ENCODE measurements at places on chromosomes 12 and 14.
A peak's percentile ranks its signal among the peaks of the same experiment; 100 is the strongest.

DNA sequence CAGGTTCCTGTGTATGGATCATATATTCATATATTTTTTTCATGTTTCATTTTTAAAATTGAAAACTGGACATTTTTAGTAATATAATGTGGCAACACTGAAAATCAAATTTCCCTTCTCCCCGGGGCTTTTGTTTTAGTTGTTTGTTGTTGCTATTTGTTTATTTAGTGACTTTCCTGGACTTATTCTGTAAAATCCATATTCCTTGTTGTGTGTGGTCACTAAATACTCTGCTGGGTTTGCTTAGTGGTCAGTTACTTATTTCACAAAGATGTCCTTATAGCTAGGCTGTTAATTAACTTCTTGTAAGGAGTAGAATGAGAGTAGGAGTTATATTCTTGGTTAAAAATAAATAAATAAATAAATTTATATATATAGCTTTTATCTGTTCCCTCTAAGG, 121.6 kb upstream of the MED13L start:
- DNase-seq: no peak

GRCh38 chr14:34012978-34013720, 62.3 kb upstream of the EGLN3 start:
- no peak for DNase-seq

DNA sequence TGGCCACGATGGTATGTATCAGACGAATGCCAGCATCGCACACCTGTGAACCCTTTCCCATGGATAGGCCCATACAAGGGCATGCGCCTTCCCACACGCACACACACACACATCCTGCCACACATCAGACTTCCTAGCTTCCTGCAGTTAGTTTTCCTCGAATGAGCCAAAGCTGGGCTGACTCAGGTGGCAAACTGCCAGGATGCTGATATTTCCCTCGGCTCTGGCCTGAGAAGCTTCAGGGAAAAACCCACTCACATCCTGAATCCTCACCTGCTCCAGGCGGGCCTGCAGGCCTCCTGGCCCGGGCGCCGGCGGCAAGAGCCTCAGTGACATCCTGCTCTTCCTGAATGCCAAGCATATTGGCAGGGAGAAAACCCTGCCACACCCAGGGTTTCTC, 22.4 kb downstream of the CALM1 start:
- peak; percentile 83 for DNase-seq

- peak; percentile 78 for DNase-seq
These were observed 386.5 kb upstream of the DDHD1 start for GRCh38 chr14:53539489-53540126.

DNA sequence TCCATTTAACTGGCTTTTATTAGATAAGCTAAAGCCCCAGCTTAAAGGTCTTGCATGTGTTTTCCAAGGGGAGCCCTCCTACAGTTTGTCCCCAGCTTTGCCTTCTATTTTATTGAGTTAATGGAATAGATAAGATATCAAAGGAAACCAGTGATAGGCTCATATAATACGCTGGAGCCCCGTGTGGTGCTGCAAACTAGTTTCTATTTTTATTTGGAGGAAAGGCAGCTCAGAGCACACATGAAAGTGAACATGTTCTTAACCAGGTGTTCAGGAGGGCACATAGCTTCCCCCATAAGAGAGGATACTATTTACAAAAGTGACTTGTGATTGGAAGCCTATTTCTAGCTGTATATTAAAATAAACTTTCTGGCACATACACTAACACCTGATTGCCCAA, 251.7 kb downstream of the PDZRN4 start:
- no peak for DNase-seq

DNA sequence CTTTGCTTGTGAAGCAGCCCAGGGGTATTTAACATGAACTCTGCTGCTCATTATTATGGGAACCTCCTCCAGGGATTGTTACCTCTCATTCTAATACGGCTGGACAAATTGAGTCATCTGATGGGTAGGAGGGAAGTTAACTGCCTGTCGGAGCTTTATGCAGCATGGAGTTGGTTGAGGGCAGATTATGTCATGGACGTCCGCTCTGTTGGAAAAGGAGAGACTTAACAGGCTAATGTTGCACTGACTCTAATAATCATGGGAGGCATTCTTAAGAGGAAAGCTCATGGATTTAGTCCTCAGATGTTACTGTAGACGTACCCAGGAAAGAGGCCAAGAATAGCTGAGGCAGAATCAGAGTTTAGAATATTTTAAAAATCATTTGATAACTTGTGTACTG, 9.9 kb downstream of the POP5 start:
- no peak for DNase-seq

DNA sequence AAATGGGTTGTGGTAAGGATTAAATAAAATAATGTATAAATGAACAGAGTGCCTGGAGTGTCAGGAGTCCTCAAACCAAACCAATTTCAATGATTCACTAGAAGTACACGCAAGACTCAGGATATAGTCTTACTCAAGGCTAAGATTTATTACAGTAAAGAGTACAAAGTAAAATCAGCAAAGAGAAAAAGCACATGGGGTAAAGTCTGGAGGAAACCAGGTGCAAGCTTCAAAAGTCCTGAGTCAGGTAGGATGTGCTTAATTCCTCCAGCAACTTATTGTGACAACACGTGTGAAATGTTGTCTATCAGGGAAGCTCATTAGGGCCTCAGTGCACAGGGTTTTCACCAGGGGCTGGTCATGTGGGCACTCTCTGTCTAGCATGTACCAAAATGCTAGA, 105.8 kb upstream of the NAP1L1 start:
- no peak for DNase-seq

GRCh38 chr12:39835517-39836489, 216.2 kb upstream of the ABCD2 start:
- no peak for DNase-seq

DNA sequence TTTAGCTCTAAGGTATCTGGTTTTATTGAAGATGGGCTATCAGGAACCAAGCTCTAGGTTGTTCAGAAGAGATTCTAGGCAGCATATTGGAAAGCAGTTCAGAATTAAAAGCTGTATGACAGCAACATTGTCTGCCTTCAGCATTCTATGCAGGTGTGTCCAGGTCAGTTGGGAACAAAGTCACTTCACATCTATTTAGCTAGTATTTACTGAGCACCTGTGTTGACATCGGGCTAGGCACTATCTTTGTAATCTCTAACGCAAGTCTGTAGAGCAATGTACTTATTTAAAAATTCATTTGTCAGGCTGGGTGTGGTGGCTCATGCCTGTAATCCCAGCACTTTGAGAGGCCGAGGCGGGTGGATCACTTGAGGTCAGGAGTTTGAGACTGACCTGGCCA, 6.8 kb upstream of the EID3 start:
- DNase-seq: no peak

GRCh38 chr14:29454026-29454693, 473.5 kb downstream of the PRKD1 start:
- no peak for DNase-seq

GRCh38 chr14:70186900-70187451, 1.8 kb downstream of the SLC8A3 start:
- DNase-seq: peak; percentile 11

DNA sequence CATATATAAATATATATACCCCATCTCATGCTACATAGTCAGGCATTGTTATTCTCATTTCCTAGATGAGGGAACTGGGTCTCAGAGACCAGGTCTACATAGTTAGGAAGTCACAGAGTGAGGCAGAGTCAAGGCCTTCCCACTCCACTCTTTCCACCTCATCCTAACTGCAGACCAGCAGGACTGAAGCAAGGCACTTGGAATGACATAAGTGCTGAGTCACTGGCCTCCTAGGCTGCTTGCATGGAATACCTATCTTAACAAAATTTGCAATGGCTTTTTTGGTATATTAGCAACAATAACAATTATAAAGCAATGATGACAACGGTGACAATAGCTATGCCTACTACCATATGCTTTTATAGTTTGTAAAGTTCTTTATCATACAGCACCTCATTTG, 5.4 kb upstream of the ANO4 start:
- DNase-seq: no peak

- DNase-seq: peak; percentile 59
These were observed 63.7 kb downstream of the ZNF664 start for GRCh38 chr12:124036657-124037109.

GRCh38 chr12:29883525-29883924, 99.8 kb upstream of the TMTC1 start:
- DNase-seq: no peak

DNA sequence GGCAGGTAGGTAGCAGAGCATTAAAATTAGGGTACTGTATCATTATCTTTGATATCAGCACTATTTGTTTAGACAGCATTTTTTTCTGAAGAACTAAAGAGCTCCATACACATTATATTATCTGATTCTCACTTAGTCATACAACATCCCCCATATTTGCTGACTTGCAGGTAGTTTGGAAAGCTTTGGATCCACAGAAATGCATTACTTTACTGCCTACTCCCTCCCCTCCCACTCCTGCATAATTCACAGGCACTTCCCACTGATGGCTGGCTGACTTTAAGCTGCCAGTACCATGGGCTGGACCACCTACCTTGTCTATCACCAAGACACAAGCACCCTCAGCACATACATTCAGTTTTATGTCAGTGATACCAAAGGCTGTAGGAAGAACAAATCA, 110.4 kb downstream of the SLC8A3 start:
- no peak for DNase-seq

DNA sequence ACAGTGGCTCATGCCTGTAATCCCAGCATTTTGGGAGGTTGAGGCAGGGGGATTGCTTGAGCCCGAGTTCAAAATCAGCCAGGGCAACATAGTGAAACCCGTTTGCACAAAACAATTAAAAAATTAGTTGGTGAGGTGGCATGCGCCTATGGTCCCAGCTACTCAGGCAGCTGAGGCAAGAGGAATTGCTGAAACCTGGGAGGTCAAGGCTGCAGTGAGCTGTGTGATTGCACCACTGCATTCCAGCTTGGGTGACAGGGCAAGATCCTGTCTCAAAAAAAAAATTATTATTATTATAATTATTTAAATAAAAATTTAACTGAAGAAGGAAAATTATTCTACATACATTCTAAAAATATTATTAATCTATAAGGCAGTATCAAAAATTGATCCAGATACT, 164.1 kb downstream of the ITPR2 start:
- no peak for DNase-seq

DNA sequence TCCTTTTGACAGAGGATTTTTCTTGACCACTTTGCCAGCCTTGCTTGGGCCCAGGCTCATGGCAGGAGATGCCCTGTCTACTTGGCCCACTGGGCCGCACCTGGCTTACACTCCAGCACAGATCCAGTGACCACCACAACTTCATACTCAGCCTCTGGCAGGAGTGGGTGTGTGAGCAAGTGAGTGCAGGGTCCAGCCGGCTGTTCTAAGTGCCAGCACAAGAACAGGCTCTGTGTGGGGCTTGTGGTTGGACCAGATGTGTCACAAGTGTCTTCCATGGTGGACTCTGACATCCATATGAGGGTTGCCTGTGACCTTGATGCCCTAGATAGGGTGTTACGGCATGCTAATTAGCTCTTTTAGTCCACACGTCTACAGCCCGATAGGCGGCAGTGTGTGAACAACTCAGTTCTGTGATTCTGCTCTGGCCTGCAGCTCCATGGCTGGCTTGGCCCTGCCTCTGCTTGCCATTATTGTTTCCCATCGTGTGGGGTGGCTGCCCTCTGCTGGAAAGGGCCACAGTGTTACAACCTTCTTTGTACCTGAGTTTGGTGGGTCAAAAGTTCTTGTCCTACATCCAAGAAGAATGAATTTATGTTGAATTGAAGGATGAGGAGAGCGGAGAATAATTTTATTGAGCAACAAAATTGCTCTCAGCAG, 1089.1 kb downstream of the SLC6A15 start:
- DNase-seq: peak; percentile 67

DNA sequence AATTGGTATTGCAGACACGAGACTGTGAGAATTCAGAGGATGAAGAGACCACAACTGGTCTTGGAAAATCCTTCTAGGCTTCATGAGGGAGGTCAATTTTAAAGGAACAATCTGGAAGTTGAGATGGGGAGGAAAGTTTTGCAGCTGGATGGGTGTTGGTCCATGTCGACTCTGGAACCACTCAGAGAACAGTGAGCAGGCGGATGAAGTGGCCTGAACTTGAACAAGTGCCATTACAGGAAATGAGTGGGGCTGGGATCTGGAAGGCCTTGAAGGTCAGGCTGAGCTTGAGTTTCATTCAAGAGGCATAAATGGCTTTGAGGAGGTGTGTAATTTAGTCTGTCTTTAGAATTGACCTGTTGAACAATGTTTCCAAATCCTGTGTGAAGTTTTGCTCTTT, 140.9 kb downstream of the GALC start:
- no peak for DNase-seq

- DNase-seq: no peak
These were observed 463.9 kb upstream of the TBX3 start for GRCh38 chr12:115147916-115148315.

- DNase-seq: no peak
These were observed 93.6 kb downstream of the ARF6 start for GRCh38 chr14:49986343-49987014.

DNA sequence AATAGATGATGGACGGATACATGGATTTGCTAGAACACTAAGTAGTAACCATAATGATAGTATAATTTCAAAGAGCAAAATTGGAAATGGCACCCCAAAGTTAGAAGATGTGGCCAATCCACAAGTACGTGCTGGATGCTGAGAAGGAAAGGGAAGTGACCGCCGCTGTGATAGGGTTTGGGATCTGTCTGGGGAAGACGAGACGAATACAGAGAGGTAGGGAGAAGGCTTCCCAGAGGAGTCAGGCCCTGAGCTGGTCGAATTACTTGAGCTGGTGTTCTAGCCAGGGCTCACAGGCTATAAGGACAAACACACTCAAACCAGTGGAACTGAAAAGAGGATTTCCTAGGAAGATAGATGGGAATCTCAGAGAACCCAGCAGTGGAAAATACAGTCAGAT, 9.4 kb upstream of the ACVR1B start:
- no peak for DNase-seq

DNA sequence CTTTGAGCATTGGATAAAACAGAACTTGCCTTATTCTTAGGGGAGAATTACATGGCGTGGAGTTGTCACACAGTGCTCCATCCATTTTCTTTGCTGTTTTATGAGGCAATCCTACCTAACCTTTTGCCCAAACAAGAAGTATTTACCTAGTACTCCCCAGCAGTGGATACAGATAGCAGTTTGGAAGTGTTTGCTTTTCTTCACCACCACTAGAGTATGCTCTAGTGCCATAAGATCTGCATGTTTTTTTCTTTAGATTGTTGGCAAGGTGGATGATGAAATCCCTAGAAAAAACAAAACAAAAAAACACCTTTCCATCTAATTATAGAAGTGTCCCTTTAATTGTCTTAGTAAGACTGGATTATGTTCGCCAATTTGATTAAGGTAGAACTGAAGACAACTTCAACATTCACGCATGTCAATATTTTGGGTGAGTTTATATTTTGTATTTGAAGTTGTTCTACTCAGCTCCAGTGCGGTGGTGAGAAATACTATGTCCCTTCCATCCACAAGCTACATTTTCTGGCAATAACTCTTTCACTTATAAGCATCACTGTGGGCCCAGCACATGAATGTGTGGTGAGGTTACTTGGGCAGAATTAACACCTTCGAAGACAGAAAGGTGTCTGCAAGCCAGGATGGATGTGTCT, 23.6 kb upstream of the TMEM260 start:
- peak; percentile 81 for DNase-seq
